ENCODE measurements at places on chromosomes 1 and 21. TPM values are rescaled to one million over a fixed set of nuclear protein-coding genes. Genes with fewer than 3 reads are reported as not detected.

PLA2G2C gene
- total RNA-seq, result not detected

DNA sequence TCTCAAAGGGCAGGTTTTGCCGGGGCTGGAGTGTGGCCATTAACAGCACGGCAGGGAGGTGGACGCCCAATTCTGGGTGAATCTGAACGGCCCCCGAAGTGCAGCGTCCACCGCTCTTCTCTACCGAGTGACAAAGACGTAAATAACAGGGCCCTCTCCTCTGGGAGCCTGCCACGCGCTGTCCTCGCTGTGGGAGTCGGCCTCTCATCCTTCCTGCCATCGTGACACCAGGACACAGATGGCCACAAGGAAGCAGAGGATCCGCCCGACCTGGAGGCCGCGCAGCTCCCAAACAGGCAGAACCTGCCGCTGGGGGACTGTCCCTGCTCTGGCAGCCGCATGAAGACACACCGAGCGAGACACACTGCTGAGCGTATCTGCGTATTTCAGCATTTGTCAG, 12.1 kb upstream of the CDK11B start:
- no peak for DNase-seq

DNA sequence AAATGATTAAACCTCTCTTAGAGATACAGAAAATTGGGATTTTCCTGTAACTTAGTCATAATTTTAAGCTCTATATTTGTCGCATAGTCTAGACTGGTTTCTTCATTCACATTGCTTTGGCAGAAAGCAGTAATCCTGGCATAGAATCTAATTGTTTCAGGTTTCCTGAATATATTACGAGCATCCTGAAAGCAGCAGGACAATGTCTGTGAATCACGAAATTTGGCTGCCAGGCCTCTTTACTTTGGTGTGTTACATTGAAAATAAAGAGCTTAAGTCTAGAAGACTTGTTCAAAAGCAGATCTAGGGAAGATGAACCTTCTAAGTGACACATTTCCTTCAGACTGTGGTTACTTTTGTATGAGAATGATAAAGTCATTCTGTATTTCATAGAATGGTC, 72.2 kb downstream of the TDRD5 start:
- DNase-seq, result no peak

GRCh38 chr1:11804666-11805421, 920 bp downstream of the MTHFR start:
- DNase-seq, result no peak

GRCh38 chr1:64828829-64829228, 84.0 kb downstream of the RAVER2 start:
- DNase-seq, result no peak

- DNase-seq, result no peak
Measured at GRCh38 chr1:55194851-55195250, 20.3 kb downstream of the USP24 start.

GRCh38 chr1:2446394-2446793, 29.7 kb upstream of the PLCH2 start:
- no peak for DNase-seq

OLFM3 gene
- total RNA-seq, result not detected

GRCh38 chr1:8059161-8059622, 33.1 kb upstream of the ERRFI1 start:
- peak; percentile 53 for DNase-seq

DNA sequence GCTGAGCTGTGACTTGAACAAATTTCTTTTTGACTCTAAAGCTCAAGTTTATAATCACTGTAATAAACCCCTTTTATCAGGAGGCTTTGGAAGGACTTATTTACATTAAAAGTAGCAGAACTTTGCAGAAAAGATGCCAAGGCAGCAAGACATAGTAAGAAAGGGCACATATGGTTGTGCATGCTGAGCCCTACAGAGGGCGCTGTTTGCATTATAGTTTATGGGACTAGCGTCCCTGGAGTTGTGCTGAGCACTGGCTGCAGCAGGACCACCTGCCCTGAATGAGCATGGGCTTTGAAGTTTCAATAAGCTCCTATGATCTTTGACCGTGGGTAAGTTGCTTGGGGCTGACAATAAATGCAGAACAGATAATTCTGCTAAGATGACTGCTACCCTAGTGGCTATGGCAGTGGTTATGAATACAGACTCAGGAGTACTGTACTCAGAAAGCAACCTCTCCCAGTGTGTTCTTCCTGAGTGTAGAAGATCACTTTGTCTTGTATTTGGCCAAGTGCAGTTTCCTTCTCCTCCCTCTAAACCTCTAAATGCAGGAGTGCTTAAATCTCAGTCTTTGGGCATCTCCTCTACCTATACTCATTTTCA, 45.4 kb upstream of the USP1 start:
- peak; percentile 37 for DNase-seq

DNA sequence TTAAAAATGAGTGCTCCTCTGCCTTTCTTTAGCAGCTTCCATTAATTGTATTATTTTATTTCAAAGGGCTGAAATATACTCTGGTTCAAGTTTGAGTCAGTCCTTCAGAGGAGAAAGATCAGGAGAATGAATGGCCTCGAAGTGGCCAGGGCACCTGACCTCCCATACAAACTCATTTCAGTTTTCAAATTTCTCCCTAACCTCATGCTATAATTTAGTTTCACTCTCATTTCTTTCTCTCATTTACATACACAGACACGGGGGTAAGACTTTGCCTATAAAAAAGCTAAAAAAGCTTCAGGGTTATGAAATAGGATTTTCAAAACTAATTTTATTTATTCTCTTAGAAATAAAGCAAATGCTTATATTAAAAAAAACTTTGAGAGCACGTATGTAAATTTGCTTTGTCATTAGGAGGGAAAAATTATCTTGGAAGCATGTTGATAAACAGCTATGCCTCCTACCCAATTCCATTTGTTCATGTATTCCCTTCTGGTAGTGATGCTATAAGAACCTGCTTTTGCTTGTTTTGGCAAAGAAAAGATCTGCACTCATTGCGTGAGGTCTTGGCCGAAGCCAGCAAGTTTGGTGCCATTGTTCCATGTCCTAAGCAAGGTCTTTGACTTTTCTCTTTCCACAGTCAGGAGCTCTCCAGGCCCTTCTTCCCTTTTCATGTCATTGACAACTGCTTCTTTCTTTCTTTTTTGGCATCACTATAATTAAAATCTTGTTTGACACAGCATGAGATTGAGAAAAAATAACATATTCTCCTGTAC, 80.4 kb upstream of the LRRC53 start:
- no peak for DNase-seq

GRCh38 chr1:53330819-53331218, 2.9 kb upstream of the LRP8 start:
- no peak for DNase-seq

CFAP45 gene
- total RNA-seq, result not detected

Data from SJSA1 (cell line).